ENCODE measurements at places on chromosomes 7 and 10.

DNA sequence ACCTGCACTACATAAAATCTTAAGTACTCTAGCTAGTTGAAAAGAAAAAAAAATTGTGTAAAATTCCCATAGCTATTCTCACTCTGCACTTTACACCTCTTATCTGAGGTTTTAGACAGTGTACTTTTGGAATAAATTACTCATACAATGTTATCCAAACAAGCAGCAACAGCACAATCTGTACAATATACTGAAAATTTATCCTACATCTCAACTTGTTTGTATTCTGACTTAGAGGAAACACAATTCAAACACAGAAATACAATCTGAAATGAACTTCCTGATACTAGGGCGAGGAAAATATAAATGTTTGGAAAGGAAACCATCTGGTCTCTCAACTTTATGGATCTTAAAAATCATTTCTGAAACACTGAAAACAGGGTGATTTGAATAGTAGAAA lies 381.7 kb downstream of the THSD7A start:
- no peaks in the 10 kb centered on the region for H3K27me3 ChIP-seq
- H3K27ac ChIP-seq = no peak overlapping the region
- H3K4me1 ChIP-seq = no peaks in the 10 kb centered on the region
- no peak overlapping the region for H3K4me3 ChIP-seq
- no peak for DNase-seq
- H3K36me3 ChIP-seq = no peaks in the 10 kb centered on the region

DNA sequence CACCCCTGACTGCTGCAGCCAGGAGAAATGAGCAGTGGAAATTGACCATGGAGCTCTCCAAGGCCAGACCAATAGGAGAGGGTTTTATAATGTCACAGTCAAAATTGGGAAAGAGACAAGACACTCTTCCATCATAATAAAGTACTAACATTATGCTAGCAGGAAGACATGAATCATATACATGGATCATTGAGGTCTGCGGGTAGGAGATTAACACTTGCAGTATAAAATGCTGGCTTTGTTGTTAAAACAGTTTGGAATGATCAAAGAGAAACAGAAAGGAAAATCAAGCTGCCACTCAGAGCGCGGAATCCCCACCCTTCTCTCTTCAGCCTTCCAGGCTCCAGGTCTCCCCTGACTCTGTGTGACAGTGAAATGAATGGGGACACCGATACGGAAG lies 53.4 kb upstream of the CALN1 start:
- H3K27ac ChIP-seq = no peak overlapping the region
- H3K27me3 ChIP-seq = no peaks in the 10 kb centered on the region
- DNase-seq = no peak
- no peaks in the 10 kb centered on the region for H3K36me3 ChIP-seq

DNA sequence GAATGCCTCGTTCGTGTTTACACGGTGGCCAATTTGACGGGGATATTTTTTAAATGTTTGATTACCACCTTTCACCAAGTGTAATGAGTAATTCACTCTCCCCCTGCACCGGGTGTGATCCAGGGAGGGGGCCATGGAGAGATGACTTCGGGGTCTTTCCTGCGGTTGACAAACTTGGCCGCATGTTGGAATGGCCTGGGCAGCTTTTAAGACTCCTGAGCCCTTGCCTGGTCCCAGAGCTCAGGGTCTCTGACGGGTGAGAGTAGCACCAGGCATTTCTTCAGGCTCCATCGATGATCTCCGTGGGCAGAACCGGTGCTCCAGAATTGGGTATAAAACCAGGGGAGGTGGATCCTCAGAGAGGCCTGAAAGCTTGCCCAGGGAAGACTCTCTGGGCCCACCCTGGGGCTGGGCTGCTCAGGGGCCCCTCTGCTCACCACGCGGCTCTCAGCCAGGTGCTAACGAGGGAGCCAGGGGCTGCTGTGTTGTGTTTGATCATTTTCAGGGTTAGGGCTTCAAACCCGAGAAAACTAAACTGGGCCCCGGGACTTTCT lies 882 bp downstream of the ZNF282 start:
- peaks cover 31% of the 10 kb centered on the region for H3K36me3 ChIP-seq
- no peaks in the 10 kb centered on the region for H3K27me3 ChIP-seq
- peaks cover 20% of the 10 kb centered on the region for H3K4me1 ChIP-seq
- no peak for DNase-seq
- H3K27ac ChIP-seq = peak overlapping the region; percentile 80
- H3K4me3 ChIP-seq = peak overlapping the region; percentile 79

GRCh38 chr7:108839076-108839475 lies 269.4 kb downstream of the DNAJB9 start:
- H3K27ac ChIP-seq = no peak overlapping the region
- no peak overlapping the region for H3K4me3 ChIP-seq
- DNase-seq = no peak
- no peaks in the 10 kb centered on the region for H3K36me3 ChIP-seq
- H3K4me1 ChIP-seq = no peaks in the 10 kb centered on the region
- H3K27me3 ChIP-seq = no peaks in the 10 kb centered on the region

DNA sequence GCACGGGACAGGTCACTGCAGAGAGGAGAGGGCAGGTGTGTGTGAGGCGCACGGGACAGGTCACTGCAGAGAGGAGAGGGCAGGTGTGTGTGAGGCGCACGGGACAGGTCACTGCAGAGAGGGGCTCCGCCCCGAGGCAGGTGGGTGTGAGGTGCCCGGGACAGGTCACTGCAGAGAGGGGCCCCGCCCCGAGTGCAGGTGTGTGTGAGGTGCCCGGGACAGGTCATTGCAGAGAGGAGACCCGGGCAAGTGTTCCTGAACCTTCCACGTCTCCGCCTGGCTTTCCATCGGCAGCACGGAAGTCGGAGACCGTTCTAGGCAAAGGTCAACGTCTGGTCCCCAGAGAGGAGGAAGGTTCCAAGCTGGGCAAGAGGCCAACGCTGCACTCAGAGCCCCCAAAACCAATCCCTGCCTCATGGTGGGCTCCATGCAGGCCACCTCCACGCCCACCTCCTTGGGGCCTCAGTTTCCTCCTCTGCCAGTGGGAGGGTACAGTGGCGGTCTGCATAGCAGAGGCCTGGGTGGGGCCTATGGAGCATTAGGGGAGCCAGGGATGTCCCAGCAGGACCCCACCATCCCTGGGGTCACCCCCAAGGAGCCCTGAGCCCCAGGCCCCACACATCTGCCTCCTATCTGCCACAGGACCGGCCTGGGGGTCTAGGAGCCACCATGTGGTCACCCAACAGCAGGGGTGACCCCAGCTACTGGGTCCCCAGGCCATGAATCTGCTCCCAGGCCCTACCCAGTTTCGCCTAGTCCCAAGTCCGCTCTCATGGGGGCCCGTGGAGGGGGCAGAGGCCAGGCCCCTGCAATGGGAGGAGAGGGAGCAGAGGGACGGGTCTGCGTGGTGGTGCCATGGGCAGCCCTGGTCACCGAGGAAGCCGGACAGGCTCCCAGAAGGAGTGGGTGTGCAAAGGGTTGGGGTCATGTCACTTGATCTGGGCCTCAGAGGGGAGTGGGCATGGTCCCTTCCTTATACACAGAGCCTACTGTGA lies 57.0 kb downstream of the STK32C start:
- no peak overlapping the region for H3K27ac ChIP-seq
- no peaks in the 10 kb centered on the region for H3K36me3 ChIP-seq
- H3K4me3 ChIP-seq = no peak overlapping the region
- H3K4me1 ChIP-seq = no peaks in the 10 kb centered on the region
- H3K27me3 ChIP-seq = no peaks in the 10 kb centered on the region

DNA sequence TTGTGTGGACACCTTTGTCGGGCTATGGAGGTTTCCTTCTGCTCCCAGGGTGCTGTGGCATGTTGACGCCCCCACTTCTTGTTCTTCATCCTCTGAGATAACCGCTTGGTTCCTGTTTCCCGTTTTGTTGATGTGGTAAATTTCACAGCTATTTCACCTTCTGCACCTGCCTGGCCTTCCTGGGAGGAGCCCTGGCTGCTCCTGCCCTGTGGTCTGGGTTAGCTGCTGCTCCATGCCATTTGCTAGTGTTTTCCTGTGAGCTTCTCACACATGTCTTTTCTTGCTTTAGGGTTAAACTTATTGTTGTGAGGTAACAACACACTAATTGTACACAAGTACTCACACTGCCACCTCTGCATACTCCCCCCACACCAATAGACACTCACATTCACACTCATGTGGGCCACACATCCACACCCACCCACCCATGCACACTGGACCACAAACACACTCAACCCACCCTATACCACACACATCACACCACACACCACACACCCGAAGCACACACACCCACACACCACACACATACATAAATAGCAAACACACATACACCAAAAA lies 46.5 kb upstream of the MSMB start:
- no peaks in the 10 kb centered on the region for H3K27me3 ChIP-seq
- no peak overlapping the region for H3K27ac ChIP-seq
- DNase-seq = no peak
- H3K4me3 ChIP-seq = no peak overlapping the region
- H3K36me3 ChIP-seq = no peaks in the 10 kb centered on the region
- H3K4me1 ChIP-seq = no peaks in the 10 kb centered on the region

DNA sequence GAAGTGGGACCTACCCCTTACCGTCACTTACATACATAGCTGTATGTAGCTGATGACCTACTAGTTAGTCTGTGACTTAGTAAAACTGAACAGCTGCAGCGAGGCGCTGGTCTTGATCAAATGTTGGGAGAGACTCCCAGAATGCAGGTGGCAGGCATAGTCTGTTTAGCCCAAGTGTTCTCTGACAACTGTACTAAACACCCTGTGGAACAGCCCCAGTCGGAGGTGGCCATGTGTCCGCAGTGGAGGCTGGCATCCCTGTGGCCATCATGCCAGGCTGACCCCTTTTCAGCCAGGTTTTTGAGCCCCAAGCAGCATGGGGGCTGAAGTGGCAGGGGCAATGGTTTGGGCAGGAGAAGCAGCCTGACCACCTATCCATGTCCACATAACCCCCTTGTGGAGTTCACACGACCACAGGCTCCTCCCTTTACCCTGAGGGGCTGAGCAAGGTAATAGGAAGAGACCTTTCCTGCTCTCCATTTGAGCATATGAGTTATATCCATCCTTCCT lies 7.2 kb downstream of the ADCY1 start:
- H3K4me3 ChIP-seq = no peak overlapping the region
- H3K27ac ChIP-seq = no peak overlapping the region
- no peaks in the 10 kb centered on the region for H3K4me1 ChIP-seq
- H3K36me3 ChIP-seq = no peaks in the 10 kb centered on the region
- no peaks in the 10 kb centered on the region for H3K27me3 ChIP-seq
- DNase-seq = peak; percentile 28

- no peak overlapping the region for H3K27ac ChIP-seq
- no peaks in the 10 kb centered on the region for H3K36me3 ChIP-seq
- H3K4me3 ChIP-seq = no peak overlapping the region
- no peaks in the 10 kb centered on the region for H3K4me1 ChIP-seq
- no peak for DNase-seq
- H3K27me3 ChIP-seq = no peaks in the 10 kb centered on the region
Observed at GRCh38 chr10:100141446-100142087, 44.3 kb downstream of the ERLIN1 start.

DNA sequence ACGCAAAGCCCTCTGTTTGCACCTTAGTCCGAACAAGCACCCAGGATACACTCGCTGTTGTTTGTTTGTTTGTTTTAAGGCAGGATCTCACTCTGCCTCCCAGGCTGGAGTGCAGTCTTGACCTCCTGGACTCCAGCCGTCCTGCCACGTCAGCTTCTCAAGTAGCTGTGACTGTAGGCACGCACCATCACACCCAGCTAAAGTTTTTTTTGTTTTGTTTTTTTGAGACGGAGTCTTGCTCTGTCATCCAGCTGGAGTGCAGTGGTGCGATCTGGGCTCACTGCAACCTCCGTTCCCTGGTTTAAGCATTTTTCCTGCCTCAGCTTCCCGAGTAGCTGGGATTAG lies 76.8 kb downstream of the CTBP2 start:
- H3K4me3 ChIP-seq = peak overlapping the region; percentile 34
- peaks cover 38% of the 10 kb centered on the region for H3K4me1 ChIP-seq
- peak overlapping the region; percentile 93 for H3K27ac ChIP-seq
- no peak for DNase-seq
- peaks cover 15% of the 10 kb centered on the region for H3K36me3 ChIP-seq

DNA sequence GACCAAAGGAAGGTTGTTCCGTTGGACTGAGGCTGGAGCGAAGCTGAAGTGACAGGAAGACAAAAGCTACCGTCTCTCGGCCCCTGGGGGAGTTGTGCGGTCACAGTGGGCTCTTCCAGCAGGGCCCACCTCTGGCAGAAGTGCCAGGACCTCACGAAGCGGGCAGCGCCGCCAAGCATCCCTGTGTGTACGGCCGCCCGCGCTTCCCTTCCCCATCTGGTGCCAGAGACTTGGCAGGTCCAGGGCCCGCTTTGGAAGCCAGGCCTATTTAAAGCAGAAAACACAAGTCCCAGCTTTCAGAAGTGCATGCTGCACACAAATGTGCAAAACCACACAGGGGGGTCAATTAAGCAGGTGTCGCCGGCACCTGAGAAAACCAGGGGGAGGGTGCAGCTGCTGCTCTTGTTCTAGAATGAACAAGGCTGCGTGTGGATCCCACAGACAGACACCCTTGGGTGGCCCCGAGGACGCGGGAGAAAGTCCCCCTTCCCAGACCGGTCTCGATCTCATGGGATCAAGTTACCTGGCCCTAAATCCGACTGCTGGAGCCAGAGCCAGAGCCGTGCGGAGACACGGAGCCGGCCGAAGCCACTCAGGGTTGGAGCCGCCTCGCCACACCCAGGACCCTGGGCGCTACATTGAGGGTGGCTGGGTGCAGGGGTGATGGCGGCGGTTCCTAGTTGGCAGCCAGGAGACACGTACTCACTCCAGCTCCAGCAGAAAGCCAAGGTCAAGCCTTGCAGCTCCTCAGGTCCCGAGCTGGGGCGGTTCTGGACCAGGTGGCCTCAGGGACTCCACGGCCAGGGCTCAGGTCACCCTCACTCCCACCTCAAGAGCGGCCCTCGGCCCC lies 51.8 kb upstream of the PPP2R2D start:
- H3K27me3 ChIP-seq = no peaks in the 10 kb centered on the region
- H3K27ac ChIP-seq = no peak overlapping the region
- no peaks in the 10 kb centered on the region for H3K36me3 ChIP-seq
- DNase-seq = no peak
